Transverse colon (tissue), 4 donors: ENCODE measurements at places on chromosomes 12 and 14.

DNA sequence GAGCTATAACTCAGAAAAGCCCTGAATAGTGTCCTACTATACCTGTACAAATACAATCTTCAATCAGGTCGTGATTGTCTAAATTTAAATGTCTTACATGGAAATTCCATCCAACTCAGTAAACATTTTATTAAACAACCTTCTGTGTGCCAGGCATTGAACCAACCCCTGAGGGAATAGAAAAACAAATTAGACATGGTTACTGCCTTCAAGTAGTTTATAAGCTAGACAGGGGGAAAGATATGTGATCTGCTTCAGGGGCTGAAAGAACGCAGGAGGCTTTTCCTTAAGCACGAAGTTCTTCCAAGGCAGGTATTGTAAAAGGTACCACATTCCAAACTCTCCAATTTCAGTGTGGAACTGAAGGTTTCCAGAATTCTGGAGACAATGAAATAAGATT, 39.7 kb upstream of the STAB2 start:
- DNase-seq: no peak

DNA sequence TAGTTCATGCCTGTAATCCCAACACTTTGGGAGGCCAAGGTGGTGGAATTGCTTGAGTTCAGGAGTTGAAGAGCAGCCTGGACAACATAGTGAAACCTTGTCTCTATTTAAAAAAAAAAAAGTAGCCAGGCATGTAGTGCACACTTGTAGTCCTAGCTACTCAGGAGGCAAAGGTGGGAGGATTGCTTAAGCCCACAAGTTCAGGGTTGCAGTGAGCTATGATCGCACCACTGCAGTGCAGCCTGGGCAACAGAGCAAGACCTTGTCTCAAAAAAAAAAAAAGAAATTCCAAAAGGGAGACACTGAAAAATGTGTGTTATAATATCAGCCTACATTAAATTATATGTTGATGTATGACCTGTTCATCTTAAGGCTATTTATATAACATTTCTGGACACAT, 14.7 kb downstream of the TMPO start:
- DNase-seq: no peak

- no peak for DNase-seq
These were observed 22.6 kb upstream of the BMP4 start for GRCh38 chr14:53979113-53979681.

- DNase-seq: no peak
These were observed 202.0 kb downstream of the PPM1H start for GRCh38 chr12:62732861-62733427.

DNA sequence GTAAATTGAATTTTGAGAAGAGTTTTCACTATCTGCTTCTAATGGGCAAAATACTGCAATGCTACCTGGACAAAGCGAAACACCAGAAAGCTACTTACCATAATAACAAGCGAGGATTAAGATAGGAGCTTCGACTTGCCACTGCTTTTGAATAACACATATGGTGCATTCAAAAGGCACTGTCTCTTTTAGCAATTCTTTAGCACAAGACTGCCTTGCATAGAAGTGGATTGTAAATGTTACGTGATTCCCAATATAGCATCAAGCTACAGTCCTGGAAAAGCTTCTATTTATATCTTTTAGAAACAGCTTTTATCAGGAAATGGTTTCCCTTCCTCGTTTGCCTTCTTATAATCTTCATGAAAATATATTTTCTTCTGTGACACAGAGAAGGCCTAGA, 258.7 kb upstream of the PDE3A start:
- DNase-seq: no peak

- no peak for DNase-seq
These were observed 308.2 kb downstream of the EMP1 start for GRCh38 chr12:13504736-13505135.
